ENCODE measurements at places on chromosomes 2 and 18.

DNA sequence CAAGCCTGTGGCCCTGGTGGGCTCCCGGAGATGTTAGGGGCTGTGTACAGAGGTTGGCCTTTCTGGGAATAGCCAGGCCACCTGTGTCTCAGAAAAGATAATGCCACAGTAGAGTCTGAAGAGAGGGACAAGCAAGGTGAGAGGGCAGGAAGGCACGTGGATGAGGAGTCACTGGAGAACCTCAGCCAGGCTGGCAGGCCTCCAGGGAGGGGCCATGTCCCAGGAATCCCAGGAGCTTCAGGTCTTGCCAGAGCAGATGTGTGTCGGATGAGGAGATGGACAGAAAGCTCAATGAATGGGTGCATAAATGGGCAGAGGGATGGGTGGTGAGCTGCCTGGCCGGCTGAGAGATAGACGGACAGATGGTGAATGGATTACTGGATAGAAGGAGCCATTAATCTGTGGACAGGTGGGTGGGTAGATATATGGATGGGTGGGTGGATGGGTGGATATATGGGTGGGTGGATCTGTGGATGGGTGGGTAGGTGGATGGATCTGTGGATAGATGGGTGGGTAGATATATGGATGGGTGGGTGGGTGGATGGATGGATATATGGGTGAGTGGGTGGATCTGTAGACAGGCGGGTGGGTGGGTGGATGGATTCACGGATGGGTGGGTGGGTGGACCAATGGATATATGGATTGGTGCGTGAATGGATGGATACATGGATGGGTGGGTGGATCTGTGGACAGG is 7.9 kb upstream of the OTOF start:
- no peak for DNase-seq

- no peak for DNase-seq
Observed at GRCh38 chr2:146295080-146295670, 1549.7 kb upstream of the ACVR2A start.

- DNase-seq = no peak
Observed at GRCh38 chr2:45743531-45744396, 92.3 kb downstream of the PRKCE start.

DNA sequence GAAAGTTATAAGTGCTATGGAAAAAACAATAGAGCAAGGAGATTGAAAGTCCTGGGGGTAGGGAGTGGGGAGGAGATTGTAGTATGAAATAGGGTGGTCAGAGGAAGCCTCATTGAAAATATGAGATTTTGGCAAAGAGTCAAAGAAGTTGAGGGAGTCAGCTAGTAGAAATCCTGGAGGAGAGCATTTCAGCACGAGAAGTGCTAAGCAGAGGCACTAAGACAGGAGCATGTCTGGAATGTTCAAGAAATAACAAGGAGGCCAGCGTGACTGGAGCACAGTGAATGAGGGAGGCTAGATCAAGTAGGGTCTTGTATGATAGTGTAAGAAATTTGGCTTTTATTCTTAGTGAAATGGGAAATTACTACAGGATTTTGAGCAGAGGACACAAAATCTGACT is 2.1 kb upstream of the TSPYL6 start:
- no peak for DNase-seq

DNA sequence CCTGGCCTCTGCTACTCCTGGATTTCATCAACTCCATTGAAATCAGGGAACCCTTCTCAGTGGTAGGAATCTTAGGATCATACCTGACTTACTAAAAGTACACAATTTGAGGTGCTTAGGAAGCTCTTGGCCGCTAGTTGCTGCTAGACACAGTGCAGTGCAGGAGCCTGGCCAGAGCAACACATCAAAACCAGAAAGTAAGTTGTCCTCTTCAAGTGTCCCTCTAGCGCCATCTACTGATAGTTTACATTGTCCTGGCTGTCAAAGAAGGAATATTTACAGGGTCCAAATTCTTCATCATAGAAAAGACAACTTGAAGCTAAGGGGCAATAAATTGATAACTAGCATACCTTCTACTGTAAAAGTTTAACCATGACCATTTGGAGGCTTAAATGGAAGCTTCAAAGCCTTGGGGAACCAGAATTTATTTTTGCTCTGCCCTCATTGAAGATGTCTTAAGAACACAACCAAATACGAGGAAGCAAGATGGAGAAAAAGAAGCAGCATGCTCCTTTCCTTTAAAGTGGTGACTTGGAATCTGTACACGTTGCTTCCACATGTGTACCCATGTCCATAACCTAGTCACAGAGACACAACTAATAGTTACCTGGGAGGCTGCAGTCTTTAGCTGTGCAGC is 889.1 kb upstream of the GCFC2 start:
- DNase-seq = no peak

GRCh38 chr2:22942441-22942840 is 442.5 kb upstream of the KLHL29 start:
- DNase-seq = no peak

All from activated naive CD4-positive, alpha-beta T cell treated with Interleukin-2 at 50 U/mL for 16 hours (primary cell).